ENCODE measurements at places on chromosomes 6 and 20.

DNA sequence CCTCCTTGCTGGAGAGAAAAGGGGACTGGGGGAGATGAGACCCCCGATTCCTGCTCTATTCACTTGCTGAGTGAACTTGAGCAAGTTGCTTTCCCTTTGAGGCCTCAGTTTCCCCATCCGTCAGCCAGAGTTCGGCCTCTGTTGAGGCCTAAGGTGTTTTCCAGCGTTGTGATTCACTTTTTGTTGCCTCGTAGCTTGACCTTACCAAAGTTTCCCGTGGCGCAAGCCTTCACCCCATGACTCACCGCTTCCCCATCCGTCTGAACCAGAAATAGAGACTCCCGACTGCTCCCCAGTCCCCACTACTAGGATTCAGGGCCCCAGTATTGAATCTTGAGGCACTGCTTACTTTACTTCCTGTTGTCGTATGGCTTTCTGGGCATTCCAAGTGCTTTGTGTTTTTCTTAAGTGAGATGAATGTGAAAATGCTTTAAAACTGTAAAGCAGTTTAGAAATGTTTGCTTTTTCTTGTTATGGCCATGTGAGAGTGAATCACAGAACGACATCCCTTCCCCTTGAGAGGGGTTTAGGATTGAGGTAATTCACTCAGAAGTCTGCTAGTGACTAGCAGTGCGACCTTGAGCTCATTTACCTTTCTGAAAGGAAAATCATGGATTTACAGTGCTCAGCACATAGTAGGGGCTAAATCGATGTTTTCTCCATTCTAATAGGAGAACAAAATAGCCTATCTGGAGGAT lies 1.2 kb downstream of the CHMP4B start:
- peak; percentile 36 for DNase-seq

- DNase-seq: peak; percentile 87
Measured at GRCh38 chr20:19992996-19993908, 23.9 kb upstream of the NAA20 start.

GRCh38 chr6:11304946-11305345 lies 72.5 kb upstream of the NEDD9 start:
- no peak for DNase-seq

GRCh38 chr20:40493071-40493470 lies 196.0 kb downstream of the MAFB start:
- no peak for DNase-seq

- no peak for DNase-seq
Measured at GRCh38 chr6:24599179-24599578, 46.8 kb downstream of the KIAA0319 start.
